Upper lobe of left lung (tissue), 6 donors: ENCODE measurements at places on chromosomes 6 and 20. TPM values are rescaled to one million over a fixed set of nuclear protein-coding genes. Genes with fewer than 3 reads are reported as not detected.

GRCh38 chr6:169977434-169978265 lies 226.2 kb downstream of the ERMARD start:
- H3K4me1 ChIP-seq, result peaks cover 30% of the 10 kb centered on the region
- no peak for DNase-seq
- H3K27ac ChIP-seq, result peak overlapping the region; percentile 70
- no peak overlapping the region for H3K4me3 ChIP-seq

- H3K4me1 ChIP-seq, result peaks cover 7% of the 10 kb centered on the region
- DNase-seq, result no peak
- no peak overlapping the region for H3K4me3 ChIP-seq
- no peaks in the 10 kb centered on the region for H3K36me3 ChIP-seq
- H3K27ac ChIP-seq, result no peak overlapping the region
- no peaks in the 10 kb centered on the region for H3K27me3 ChIP-seq
Observed at GRCh38 chr20:51413857-51414256, 128.7 kb downstream of the NFATC2 start.

- no peak for DNase-seq
- H3K27me3 ChIP-seq, result no peaks in the 10 kb centered on the region
- H3K4me1 ChIP-seq, result no peaks in the 10 kb centered on the region
- H3K4me3 ChIP-seq, result no peak overlapping the region
- H3K36me3 ChIP-seq, result no peaks in the 10 kb centered on the region
- no peak overlapping the region for H3K27ac ChIP-seq
Observed at GRCh38 chr6:64672651-64673050, 1034.4 kb downstream of the EYS start.

DNA sequence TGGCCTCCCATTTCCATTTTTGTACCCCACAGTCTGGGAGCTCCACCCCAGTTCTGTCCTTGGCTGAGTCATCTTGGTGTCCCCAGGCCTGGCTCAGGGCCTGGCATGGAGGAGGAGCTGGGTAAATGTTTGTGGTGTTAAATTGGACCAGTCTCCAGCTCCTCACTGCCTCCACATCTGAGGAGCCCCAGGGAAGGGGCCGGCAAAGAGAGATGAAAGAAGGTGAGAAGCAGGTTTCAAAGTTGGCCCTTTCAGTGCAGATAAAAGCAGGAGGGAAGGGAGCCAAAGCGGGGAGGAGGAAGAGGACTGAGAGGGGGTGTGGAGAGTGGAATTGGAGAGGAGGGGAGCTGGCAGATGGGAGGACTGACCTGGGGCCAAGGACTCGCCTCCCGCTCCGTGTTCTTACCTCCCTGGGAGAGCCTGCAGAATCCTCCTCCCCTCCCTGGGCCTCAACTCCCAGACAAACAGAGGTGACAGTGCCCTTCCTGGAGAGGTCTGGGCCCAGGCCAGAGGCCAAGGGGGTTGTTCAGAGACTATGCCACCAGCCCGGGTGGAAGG lies 89.0 kb downstream of the CD40 start:
- no peak for DNase-seq
- no peaks in the 10 kb centered on the region for H3K36me3 ChIP-seq
- no peak overlapping the region for H3K4me3 ChIP-seq
- H3K27ac ChIP-seq, result no peak overlapping the region

GRCh38 chr20:20483328-20483727 lies 115.4 kb downstream of the INSM1 start:
- no peaks in the 10 kb centered on the region for H3K4me1 ChIP-seq
- H3K4me3 ChIP-seq, result no peak overlapping the region
- no peak overlapping the region for H3K27ac ChIP-seq
- peaks cover 4% of the 10 kb centered on the region for H3K36me3 ChIP-seq
- no peak for DNase-seq

- peaks cover 7% of the 10 kb centered on the region for H3K4me1 ChIP-seq
- peaks cover 21% of the 10 kb centered on the region for H3K36me3 ChIP-seq
- H3K4me3 ChIP-seq, result no peak overlapping the region
- DNase-seq, result no peak
- peak overlapping the region; percentile 71 for H3K27ac ChIP-seq
Observed at GRCh38 chr6:7254980-7255835, 57.8 kb downstream of the SSR1 start.

DNA sequence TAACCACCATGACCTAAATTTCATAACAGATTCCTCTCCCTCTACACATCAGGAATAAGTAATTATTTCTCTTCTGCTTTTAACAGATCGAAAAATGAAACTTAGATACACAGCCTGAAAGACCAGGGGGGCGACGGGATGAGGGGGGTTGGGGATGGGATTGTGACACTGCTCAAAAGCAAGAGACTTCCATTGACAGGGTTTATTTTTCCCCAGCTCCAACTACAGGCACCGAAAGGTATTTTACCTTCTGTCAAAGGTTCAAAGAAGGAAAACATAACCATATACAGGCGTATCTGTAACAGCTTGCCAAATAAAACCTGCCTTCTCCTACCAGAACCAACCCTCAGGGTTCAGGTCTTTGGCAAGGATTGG lies 1.3 kb downstream of the EPHA7 start:
- no peak overlapping the region for H3K27ac ChIP-seq
- peaks cover 33% of the 10 kb centered on the region for H3K4me1 ChIP-seq
- no peak for DNase-seq
- H3K4me3 ChIP-seq, result no peak overlapping the region

- H3K4me3 ChIP-seq, result no peak overlapping the region
- no peak for DNase-seq
- no peaks in the 10 kb centered on the region for H3K4me1 ChIP-seq
- H3K27ac ChIP-seq, result no peak overlapping the region
- H3K27me3 ChIP-seq, result no peaks in the 10 kb centered on the region
Observed at GRCh38 chr20:49361862-49362660, 84.2 kb upstream of the ZNFX1 start.

GRCh38 chr6:32116674-32117073 lies 7.5 kb upstream of the TNXB start:
- H3K4me1 ChIP-seq, result peaks cover 65% of the 10 kb centered on the region
- no peak overlapping the region for H3K4me3 ChIP-seq
- no peak for DNase-seq
- peak overlapping the region; percentile 61 for H3K27ac ChIP-seq

DNA sequence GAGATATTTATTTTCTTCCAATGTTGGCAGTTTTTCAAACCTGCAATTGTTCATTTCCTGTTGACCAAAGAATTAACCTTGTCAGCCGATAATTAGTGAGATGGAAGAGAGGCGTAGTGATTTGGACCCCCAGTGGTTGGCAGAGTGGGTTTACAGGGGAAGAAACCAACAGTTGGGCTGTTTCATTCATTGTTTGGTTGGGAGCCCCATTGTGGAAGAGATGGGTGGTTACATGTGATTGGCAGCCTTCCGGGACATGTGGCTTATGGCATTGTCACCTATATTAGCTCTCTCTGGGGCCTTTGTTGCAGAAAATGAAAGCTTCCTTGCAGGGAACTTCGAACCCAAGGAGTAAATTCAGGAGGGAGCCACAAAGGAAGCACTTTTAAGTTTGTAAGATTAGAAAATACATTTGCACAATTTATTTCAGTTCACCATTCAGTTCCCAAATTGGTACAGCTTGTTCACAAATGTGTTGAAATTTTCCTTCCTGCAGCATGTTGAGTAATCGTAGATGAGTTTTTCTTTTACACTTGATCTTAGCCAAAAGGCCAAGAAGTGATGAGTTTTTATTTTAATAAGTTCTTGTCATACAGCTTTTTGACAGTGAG lies 50.3 kb upstream of the CDKAL1 start:
- DNase-seq, result no peak
- H3K27me3 ChIP-seq, result no peaks in the 10 kb centered on the region
- H3K27ac ChIP-seq, result peak overlapping the region; percentile 80
- H3K4me3 ChIP-seq, result no peak overlapping the region

DNA sequence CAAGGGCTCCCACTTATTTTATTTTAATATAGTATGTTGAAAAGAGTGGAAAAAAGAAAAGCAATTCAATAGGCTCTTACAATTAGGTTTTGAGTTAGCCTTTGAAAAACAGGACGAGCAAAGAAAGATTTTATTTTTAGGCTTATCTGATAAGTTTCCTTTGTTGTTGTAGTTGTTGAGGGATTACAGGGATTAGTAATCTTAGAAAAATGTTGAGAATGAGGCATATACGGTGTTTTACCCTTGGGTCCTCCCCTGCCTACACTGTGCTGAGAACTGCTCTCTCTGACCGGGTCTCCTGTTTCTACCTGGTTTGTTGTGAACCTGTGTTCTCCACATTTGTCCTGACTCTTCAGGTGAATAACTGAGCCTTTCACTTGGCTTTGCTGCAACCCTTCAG lies 16.7 kb downstream of the TRAPPC3L start:
- H3K4me3 ChIP-seq, result no peak overlapping the region
- H3K27me3 ChIP-seq, result no peaks in the 10 kb centered on the region
- H3K36me3 ChIP-seq, result no peaks in the 10 kb centered on the region
- H3K27ac ChIP-seq, result no peak overlapping the region
- no peak for DNase-seq

DNA sequence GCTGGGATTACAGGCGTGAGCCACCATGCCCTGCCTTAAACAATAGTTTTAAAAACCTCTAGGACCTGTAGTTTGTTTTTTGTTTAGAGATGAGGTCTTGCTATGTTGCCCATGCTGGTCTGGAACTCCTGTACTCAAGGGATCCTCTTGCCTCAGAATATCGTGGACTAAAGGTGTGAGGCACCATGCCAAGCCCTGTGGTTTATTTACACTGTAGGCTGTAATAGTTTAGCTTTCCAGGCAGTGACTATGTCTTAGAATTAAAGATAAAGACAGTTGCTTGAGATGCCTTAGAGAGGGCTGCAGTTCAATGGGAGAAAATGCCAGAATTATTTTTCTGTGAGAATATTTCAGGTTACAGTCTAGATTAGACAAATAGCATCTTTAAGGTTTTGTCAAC lies 72.9 kb downstream of the SGK1 start:
- no peak overlapping the region for H3K27ac ChIP-seq
- H3K4me3 ChIP-seq, result no peak overlapping the region
- DNase-seq, result no peak
- H3K4me1 ChIP-seq, result peaks cover 11% of the 10 kb centered on the region

GRCh38 chr6:113669606-113670005 lies 187.5 kb upstream of the MARCKS start:
- H3K27me3 ChIP-seq, result no peaks in the 10 kb centered on the region
- H3K4me3 ChIP-seq, result no peak overlapping the region
- no peaks in the 10 kb centered on the region for H3K36me3 ChIP-seq
- H3K4me1 ChIP-seq, result peaks cover 26% of the 10 kb centered on the region
- no peak overlapping the region for H3K27ac ChIP-seq

DNA sequence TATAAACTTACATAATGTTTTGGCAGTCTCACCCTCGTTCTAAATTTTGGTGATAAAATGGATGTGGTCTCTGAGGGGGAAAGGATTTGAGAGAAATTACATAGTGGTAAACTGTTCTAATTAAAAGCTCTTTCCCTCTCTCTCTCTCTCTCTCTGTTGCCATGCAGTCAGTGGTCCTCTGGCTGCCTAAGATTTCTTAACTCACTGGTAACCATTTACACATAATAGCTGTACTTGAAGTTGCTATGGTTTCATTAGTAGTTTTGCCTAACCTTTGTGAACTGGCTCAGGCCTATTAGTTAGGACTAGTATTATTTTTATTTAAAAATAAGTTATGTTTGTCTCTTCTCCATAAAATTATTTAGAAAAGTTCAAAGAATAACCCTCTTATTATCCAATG lies 42.0 kb downstream of the MAPK14 start:
- peaks cover 44% of the 10 kb centered on the region for H3K4me1 ChIP-seq
- no peak for DNase-seq
- no peak overlapping the region for H3K27ac ChIP-seq
- H3K36me3 ChIP-seq, result peaks cover 3% of the 10 kb centered on the region
- H3K27me3 ChIP-seq, result no peaks in the 10 kb centered on the region
- H3K4me3 ChIP-seq, result no peak overlapping the region

DNA sequence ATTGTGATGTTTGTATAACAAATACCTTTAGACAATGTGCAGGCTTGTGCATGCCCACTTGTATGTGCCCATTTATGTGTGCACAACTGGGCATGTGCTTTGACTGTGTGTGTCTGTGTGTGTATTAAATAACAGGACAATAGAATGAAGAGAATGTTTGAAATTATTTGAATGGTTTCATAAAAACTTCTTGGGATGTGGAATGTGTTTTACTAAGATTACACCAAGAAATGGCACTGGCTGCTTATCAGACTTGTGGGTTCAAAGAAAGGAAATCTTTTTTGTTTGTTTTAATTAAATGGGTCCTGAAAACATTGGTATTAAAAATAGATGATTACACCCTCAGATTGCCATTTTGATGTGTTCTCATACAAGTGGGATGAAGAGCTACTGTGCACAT lies 191.6 kb upstream of the CCN2 start:
- no peak for DNase-seq
- H3K27me3 ChIP-seq, result no peaks in the 10 kb centered on the region
- H3K4me3 ChIP-seq, result no peak overlapping the region

DNA sequence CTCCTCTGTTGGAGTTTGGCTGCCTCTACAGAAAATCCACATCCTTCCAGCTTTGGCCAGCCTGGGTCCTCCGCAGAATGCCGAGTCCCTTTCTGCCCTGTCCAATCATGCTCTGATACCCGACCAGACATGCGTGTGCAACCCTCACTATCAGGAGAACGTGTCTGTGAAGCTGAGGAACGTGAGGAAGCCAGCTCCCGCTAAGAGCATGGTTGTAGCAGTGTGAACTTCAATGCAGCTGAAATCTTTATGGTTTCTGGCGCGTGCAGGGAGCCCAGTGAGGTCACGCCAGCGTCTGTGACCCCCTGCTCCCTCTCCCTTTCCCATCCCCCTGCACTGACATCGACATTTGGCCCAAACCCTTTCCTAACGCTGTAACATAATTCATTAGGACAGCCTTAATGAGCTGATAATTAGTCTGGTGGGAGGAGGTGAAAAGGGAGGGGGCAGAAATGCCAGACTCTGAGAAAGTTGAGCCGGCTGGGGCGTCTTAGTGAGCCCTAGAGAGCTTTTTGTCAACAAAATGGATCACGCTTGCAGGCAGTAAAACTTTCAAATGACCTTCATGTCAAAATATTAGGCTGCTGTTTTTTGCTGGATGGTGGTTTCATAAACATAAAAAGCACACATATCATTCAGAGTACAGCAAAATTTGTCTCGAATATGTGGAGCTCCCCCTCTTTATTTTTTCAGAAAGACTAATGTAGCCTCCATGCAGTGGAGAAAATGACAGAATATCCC lies 423.3 kb downstream of the QKI start:
- no peaks in the 10 kb centered on the region for H3K27me3 ChIP-seq
- no peak for DNase-seq
- H3K36me3 ChIP-seq, result no peaks in the 10 kb centered on the region
- no peak overlapping the region for H3K4me3 ChIP-seq

DNA sequence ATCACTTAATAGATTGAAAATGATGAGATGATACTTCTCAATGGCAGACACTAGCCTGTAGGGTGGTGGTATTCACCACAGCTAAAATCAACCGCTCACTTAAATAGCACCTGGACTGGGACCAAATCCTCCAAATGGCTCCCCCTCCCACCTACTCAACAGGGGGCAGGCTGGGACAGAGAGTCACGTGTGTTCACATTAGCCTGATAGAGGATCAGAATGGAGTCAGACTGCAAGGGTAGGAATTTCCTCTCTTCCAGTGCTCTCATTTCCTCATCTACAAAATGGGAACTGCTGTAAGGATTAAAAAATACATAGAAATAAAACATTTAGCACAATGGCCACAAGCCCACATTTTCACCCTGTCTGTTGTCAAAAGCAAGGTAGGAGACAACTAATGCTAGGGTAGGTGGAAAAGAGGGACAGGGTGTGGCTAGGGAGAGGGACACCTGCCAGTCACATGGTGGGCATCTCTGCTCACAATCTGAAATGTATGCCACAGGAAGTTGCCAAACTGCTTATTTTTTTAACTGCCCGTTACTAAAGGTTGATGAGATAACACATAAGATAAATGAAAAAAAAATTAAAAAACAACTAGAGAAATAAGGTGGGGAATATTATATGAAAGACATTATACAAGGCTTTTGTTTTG lies 55.3 kb downstream of the BACH2 start:
- no peaks in the 10 kb centered on the region for H3K4me1 ChIP-seq
- no peaks in the 10 kb centered on the region for H3K27me3 ChIP-seq
- no peak for DNase-seq

The DCBLD1 gene
- total RNA-seq, result 48.1 TPM

The PDYN gene
- total RNA-seq, result not detected

The SEMG2 gene
- not detected for total RNA-seq

The PGC gene
- total RNA-seq, result 524 TPM

The GINS1 gene
- 0.78 TPM for total RNA-seq
